ENCODE measurements at places on chromosomes 6 and 20.
A peak's percentile ranks its signal among the peaks of the same experiment; 100 is the strongest.

DNA sequence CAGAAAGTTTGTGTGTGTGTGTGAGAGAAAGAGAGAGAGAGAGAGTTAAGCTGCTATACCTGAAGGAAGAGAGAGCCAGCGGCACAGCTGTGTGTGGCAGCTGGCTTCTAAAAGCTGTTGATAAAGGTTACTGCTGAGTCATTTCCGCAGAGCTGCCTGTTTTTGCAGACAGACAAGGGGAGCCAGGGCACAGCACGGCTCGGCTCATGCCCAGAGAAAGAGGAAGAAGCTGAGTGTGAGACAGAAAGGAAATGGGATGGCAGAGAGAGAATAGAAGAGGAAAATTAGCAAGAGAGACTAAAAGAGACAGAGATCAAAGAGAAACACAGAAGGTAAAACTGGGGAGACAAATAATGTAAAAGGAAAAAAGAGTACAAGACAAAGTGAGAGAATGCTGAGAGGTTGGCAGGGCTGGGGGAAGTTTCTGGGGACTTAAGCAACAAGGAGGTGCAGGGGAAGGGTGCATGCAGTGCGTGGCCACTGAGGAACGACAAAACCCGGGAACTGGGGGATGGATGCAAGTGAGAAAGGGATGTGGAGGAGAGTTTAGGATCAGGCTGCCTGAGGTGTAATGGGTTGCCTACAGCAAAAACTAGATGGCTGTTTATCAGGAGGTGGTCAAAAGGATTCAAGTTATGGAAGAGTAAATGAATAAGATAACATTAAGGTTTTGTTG lies 22.7 kb downstream of the HLA-A start:
- peak; percentile 80 for DNase-seq

DNA sequence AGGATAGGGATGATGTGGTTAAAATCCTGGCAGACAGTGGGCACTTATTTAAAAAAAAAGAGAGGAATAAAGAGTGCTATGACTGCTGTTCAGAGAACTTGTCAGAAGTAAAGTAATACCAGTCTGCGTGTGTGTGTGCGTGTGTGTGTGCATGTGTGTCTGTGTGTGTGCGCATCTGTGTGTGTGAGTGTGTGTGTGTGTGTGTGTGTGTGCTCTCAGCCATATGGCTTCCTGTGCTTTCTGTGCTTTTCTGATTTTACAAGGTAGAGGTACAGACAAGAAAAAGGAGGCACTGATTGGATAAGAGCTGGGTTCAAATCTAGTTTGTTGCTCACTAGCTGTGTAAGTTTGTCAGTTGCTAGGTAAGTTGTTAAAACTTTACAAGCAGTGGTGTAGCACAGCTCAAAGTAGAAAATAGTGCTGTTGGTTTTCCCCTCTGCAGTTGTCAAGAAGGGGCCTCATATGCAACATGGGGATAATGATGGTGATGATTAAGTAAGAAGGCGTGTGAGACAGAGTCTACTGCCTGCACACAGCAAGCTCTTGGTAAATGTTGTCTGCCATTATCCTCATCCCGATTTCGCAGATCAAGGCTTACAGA lies 155.3 kb upstream of the ZNF217 start:
- peak; percentile 17 for DNase-seq

DNA sequence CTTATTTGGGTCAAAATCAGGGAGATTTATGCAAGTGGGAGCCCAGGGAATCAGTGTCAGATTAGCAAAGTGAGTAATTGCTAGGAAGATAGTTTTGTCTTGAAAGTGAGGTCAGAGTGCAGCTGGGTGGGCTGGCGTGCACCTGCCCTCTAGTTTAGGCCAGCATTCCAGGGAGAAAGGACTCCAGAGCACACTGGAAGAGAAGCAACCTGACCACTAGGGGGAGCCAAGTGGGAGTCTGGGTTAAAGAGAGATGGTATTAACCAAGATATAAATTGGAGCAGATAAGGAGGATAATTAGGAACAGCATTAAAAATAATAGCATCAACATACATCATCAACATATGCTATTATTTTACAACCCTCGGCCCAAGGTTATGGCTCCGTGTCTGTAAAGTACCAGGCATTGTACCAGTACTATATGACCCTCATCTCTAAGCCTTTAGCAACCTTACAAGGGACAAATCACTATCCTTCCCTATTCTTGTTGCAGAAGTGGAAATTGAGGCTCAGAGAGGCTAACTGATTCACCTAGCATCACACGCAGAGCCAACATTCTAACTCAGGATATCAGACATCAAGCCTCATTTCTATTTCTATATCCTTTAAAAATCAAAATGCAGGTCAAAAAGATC lies 57.8 kb downstream of the SLC2A10 start:
- DNase-seq = no peak

- no peak for DNase-seq
Observed at GRCh38 chr6:53825532-53826321, 30.9 kb downstream of the LRRC1 start.

DNA sequence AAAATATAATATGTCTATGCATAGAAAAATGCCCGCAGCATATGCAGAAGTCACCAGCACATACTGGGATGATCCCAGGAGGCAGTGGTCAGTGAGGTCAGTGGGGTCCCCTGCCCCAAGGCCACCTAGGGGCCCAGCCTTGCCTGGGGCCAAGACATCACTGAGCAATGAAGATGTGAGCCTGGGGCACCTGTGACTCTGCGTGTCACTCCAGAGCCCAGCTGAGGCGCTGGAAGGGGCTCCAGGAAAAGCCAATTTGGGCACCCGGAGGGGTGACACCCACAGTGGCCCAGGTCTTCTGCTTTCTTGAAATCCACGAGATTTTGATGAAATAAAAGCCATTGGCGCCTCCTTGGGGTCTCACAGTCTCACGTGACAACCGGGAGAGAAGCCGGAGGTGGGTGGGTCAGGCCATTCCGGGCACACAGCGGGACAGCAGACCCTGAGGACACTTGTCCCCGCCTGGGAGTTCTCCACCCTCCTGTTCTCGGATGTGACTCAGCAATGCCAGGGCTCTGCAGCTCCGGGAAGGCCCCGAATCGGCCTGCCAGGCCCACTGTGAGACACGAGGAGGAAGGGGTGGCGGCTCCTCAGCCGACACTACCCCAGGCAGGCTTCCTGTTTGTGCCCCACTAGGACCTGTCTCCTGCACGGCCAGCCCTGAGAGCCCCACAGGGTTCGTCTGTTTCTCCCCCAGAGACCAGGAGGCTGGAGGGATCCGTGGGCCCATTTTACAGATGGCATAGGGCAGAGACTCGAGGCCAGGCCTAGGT lies 24.4 kb upstream of the SLCO4A1 start:
- DNase-seq = peak; percentile 33

GRCh38 chr6:116027801-116028200 lies 32.9 kb downstream of the FRK start:
- no peak for DNase-seq

- DNase-seq = no peak
Observed at GRCh38 chr6:162882801-162883481, 155.2 kb downstream of the PACRG start.

DNA sequence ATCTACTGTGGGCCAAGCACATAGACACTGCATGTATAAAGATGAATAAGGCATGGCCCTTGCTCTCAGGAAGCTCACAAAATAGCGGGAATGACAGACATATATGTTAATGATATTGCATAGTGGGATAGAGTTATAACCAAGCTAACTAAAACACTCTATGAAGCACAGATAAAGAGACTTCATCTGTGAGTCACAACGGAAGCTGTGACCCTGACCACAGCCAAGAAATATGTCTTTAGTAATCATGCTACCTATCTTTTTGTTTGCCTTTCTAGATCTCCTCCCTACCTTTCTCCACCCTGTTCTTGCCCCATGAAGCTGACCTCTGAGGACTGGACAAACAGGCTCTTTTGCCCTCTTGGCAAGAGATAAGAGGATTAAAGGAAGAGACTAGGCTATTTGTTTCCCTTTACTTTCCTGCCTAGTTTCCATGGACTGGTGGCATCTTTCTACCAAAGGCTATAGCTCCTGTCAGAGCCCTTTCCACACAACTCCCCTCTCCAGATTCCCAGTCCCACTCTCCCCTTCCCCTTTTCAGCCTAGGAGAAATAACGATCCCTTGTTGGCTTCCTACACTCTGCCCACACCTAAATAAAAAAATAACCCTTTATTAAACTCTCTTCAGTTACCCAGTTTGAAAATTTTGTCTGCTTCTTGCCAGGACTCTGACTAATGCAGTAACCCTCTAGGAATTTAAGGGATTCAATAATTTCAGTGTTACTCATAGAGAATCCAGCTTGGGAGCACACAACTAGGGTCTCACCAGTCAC lies 504.9 kb upstream of the MARCKS start:
- DNase-seq = no peak

DNA sequence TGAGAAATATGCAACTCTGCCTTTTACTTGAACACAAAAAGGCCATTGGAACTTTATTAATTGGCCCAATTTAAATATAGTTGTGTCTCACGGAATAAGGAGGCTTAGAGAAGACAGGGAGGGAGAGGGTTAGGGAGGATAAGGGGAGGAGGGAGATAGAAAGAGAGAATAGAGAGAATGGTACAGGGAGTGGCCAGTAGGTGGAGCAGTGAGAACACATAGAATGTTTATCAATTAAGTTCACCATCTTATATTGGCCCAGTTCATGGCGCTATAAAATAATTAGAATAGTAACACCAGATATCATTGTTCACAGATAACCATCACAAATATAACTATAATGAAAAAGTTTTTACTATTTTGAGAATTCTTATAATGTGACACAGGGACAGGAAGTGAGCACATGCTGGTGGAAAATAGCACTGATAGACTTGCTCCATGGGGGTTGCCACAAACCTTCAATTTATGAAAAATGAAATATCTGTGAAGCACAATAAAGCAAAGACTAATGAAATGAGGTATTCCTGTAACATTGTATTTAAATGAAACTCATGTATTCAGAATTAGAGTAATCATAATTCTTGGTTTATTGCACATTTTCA lies 374.1 kb upstream of the MANEA start:
- DNase-seq = no peak

GRCh38 chr6:21539621-21540100 lies 53.9 kb upstream of the SOX4 start:
- DNase-seq = no peak

GRCh38 chr6:23180504-23181293 lies 611.3 kb downstream of the HDGFL1 start:
- no peak for DNase-seq

GRCh38 chr6:26216886-26217713 lies 129.9 kb downstream of the HFE start:
- DNase-seq = peak; percentile 71

DNA sequence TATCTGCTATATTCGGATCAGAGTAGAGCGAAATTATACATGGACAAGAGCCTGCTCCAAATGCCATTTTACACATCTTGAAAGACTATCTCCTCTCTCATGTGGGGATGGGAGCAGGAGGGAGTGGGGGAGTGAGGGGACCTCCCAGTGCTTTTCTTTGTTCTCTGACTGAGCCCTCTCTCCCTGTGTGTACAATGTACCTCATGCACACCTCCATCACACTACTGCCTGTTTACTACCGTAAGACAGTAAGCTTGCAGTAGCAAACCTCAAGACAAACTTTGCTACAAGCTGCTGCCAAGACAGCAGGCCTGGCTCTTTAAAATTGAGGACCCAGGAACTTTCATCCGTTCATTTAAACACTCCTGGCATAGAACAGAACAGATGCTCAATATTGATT lies 7.2 kb downstream of the NHSL1 start:
- DNase-seq = no peak

- no peak for DNase-seq
Observed at GRCh38 chr6:160041608-160042007, 72.7 kb downstream of the IGF2R start.

- DNase-seq = no peak
Observed at GRCh38 chr20:21139881-21140566, 14.1 kb downstream of the KIZ start.

DNA sequence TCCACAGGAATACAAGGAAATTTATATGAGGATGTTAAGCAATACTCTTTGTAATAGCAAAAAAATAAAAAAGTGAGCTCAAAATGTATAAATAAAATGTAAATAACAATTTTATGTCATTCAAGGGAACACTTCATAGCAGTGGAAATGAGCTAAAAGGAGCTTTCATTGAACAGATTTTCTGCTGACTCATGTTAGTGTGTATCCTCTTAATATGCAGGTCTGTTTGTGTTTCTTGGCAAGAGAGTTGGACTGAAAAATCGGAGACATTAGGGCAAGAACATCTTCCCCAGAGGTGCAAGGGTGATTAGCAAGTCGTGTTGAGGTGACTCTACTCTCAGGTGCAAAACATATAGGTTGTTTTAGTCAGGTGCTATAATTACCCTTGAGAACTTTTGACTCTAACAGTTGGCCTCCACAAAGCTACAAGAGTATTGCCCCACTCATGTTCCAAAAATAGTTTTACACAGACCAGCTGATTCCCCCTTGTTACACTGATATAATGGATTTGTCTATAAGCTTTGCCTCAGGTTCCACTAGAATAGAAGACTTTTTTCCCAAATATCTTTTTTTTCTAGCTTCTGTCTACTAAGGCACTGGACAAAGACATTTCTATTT lies 702.9 kb downstream of the TENT5A start:
- DNase-seq = no peak

DNA sequence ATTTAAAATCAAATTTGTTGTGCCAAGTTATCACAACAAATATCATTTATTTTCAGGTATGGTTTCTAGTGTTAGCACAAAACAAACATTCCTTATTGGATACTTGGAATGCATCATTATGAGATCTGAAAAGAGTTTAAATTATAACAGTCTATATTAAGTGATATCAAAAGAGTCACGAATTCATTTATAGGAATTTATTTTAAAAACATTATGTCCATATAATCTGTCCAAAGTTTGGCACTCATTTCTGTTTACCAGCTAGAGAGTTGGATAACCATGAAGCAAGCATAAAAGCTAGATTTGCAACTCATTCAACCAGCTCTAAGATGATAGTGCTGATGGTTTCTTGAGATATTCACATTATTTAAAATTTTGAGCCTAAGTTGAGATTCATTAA lies 453.2 kb downstream of the DOK5 start:
- DNase-seq = no peak

DNA sequence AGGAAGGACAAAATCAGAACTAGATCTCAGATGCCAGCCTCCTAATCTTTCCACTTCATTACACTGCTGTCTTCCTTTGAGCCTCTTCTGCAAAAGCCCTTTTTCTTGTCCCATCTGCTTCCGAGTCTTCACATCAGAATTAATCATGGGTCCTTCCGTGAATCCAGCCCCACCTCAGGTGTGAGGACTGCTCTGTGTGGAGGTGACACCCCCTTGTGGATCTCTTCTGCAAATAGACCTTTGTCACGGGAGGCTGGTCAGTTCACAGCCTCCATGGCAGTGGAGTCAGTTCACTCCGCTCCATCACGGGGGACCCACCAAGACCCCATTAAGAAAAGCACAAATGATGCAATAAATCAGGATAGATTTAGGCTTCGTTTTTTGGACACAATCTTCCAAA lies 171.1 kb downstream of the ADAT2 start:
- DNase-seq = peak; percentile 14

GRCh38 chr20:62390317-62391164 lies 3.6 kb downstream of the RPS21 start:
- no peak for DNase-seq

- DNase-seq = no peak
Observed at GRCh38 chr20:15726416-15726815, 846.8 kb downstream of the KIF16B start.

All from activated naive CD4-positive, alpha-beta T cell treated with anti-CD3 and anti-CD28 coated beads, Interleukin-2, amount 50 U/mL, for 16 hours (primary cell).